NCI-H1436 treated with DMSO at 0.1 percent for 48 hours (cell line): ENCODE measurements at places on chromosomes 3 and 15.

DNA sequence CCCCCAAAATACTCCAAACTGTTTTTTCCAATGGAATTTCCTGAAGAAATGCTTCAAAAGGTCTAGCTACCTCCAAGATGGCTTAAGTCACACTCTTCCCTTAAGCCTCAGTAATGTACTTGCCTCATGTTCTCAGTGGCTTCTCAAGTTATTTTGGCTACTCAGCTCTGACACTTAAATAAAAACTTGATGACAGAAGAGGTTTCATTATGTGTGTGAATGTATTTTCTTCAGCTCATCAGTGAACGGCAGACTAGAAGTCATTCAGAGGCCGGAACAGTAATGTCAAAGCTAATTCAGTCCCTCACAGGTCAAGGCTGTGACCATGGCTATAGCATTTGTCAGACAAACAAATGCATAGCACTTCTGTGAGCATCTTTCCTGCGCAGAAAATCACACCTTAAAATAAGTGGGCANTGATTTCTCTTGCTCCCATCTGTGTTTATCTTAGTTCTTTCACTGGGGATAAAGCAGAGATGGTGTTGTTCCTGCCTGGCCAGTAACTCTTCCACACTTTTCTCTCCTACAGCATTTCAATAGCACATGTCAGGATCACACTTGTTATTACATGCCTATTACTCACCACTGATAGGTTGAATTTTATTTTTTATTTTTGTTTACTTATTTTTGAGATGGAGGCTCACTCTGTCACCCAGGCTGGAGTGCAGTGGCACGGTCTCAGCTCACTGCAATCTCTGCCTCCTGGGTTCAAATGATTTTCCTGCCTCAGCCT, 68.5 kb upstream of the PLCL2 start:
- DNase-seq: no peak

GRCh38 chr3:186060222-186060621, 48.7 kb downstream of the ETV5 start:
- DNase-seq: no peak

GRCh38 chr3:162933656-162934055, 1437.0 kb downstream of the OTOL1 start:
- DNase-seq: no peak

- DNase-seq: no peak
Measured at GRCh38 chr3:49839193-49839809, 17.1 kb downstream of the TRAIP start.

GRCh38 chr15:68281008-68281407, 3.5 kb downstream of the FEM1B start:
- DNase-seq: no peak

DNA sequence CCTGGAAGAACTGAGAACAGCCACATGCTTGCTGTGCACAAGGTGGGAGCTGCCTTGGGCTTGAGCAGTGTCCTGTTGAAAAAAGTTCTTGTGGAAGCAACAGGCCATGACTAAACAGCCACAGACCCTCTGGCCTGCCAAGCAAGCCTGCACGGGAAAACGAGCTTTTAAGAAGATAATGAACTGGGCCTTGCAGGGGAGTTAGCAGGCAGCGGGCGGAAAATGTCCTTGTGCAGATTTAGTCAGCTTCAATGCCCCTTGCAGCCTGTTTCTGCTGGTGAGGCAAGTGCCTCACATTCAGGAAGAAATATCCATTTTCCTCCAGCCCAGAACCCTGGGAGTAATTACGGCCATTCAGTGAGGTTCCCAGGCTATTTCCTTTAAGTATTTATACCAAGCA, 126.2 kb upstream of the KLHL25 start:
- no peak for DNase-seq

DNA sequence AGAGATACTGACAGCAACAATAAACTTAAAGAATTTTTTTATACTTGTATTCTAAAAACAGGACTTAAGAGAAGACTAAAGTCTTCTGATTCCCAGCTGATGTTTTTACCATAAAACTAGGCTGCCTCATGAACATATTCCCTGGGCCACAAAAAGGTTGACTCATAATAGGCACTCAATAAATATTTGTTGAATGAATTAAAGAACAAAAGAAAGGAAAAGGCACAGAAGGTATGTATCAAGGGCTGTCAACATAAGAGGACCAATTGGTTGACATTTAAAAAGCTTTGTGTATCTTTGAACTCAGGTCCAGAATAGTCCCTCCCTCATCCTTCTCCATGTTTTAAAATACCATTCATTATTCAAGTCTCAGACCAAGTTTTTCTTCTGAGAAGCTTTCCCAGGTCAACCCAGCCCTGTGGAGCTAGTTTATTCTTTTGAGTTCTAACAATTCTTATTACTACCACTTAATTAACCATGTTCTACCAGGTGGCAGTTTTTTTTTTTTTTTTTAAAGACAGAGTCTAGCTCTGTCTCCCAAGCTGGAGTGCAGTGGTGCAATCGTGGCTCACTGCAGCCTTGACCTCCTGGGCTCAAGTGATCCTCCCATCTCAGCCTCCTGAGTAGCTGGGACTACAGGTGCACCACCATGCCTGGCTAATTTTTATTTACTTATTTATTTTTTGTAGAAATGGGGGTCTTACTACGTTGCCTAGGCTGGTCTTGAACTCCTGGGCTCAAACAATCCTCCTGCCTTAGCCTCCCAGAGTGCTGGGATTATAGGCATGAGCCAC, 17.5 kb upstream of the ARHGEF3 start:
- no peak for DNase-seq

DNA sequence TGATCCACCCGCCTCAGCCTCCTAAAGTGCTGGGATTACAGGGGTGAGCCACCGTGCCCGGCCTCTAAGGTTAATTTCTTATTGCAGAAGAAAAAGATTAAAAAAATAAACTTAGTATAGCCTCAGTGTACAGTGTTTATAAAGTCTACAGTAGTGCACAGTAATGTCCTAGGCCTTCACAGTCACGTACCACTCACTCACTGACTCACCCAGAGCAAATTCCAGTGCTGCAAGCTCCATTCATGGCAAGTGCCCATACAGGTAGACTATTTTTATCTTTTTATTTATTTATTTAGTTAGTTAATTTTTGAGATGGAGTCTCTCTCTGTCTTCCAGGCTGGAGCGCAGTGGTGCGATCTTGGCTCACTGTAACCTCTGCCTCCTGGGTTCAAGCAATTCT, 3.2 kb upstream of the FLNB start:
- DNase-seq: no peak
